Stomach (tissue), 19 donors: ENCODE measurements at places on chromosomes 12 and 14.

GRCh38 chr14:58663494-58664111 is 25.8 kb downstream of the DACT1 start:
- no peak for DNase-seq

- DNase-seq = no peak
These were observed 1.5 kb upstream of the TSPAN8 start for GRCh38 chr12:71159264-71159663.

- DNase-seq = no peak
These were observed 19.3 kb upstream of the ST8SIA1 start for GRCh38 chr12:22353615-22354325.

DNA sequence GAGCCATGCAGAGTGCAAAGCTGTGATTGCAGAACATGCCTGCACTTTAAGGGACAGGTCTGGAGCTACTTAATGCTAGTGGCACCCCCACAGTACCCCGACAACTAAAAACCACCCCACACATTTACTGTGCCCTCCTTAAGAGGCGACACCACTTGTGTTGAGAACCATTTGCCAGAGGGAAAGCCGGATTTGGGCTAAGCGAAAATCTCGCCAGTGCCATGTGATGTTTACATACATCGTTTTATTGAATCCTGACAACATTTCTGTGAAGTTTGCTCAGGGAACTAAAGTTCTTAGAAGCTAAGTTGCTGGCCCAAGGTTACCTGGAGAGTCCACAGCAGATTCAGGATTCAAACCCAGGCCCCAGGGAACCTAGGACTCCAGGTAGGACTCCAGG is 119.0 kb upstream of the FKBP4 start:
- DNase-seq = no peak

- DNase-seq = no peak
These were observed 42.9 kb upstream of the LTBP2 start for GRCh38 chr14:74654931-74655330.

GRCh38 chr12:116524311-116524710 is 34.9 kb upstream of the MAP1LC3B2 start:
- no peak for DNase-seq

DNA sequence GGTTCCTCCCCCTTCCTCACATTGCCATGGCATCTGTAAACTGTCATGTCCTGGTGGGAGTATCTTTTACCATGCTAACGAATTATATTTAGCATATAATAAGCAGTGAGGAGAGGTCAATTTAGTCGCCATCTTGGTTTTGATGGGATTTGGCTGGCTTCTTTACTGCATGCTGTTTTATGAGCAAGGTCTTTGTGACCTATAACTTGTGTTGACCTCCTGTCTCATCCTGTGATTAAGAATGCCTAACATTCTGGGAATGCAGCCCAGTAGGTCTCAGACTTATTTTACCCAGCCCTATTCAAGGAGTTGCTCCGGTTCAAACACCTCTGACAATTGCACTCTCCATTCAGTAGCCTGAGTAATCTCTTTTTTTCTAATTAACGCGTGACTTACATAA is 2.1 kb upstream of the EIF4B start:
- no peak for DNase-seq

GRCh38 chr12:3119192-3119755 is 42.1 kb downstream of the TSPAN9 start:
- no peak for DNase-seq

- no peak for DNase-seq
These were observed 3.0 kb upstream of the PITPNM2 start for GRCh38 chr12:123153906-123154305.

- no peak for DNase-seq
These were observed 558 bp downstream of the TEX22 start for GRCh38 chr14:105398726-105399465.

DNA sequence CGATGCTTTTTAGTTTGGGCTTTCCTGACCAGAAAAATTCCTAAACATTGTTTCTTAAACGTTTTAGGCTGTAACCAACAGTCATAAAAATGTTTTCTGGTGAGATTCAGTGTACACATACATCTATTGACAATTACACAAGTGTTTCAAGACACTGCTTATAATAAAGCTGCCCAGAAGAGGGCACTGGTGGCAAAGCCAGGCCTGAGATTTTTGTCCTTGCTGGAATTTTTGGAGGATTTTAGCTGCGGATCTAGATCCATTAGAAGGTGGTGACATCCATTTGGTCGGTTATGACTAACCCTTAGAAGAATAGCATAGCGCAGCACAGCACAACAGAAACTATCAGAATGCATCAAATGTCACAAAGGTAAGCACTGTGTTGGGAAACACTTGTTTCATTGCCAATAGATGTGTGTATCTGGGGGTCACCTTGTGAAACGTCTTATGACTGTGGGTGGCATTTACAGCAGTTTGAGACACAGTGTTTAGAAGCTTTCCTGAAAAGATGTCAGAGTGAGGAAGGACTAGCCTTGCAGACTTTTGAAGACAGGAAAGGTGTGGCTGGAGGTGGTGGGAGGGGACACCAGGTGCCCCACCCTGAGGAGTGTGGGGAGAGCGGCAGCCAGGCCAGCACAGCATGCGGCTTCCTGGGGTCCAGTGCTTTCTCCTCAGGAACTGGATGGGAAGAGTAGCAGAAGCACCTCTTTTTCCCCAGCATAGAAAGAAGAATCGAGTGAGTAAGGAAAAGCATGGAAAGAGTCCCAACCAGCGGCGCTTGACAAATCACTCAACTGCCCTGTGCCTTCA is 54.7 kb upstream of the FKBP4 start:
- peak; percentile 35 for DNase-seq

- DNase-seq = no peak
These were observed 129.4 kb downstream of the PDE3A start for GRCh38 chr12:20497707-20498106.

DNA sequence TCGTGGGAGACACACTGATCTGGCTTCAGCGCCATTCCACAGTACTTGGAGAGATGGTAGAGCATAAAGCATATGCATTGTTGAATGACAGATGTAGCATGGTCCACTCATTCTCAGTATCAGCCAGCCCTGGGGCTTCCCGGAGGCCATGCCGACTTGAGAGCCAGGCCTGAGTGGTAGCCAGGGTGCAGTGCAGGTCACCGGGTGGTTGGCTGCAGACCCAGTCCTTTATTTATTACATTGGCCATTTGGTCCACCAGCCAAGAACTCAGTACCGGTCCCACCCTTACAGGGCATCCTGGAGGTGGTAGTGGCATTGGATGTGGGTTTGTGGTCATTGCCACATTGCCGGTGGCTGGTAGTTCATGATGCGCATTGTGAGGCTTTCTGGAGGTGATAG is 121.6 kb upstream of the RTL1 start:
- no peak for DNase-seq

GRCh38 chr12:5864301-5864700 is 80.8 kb downstream of the ANO2 start:
- no peak for DNase-seq

DNA sequence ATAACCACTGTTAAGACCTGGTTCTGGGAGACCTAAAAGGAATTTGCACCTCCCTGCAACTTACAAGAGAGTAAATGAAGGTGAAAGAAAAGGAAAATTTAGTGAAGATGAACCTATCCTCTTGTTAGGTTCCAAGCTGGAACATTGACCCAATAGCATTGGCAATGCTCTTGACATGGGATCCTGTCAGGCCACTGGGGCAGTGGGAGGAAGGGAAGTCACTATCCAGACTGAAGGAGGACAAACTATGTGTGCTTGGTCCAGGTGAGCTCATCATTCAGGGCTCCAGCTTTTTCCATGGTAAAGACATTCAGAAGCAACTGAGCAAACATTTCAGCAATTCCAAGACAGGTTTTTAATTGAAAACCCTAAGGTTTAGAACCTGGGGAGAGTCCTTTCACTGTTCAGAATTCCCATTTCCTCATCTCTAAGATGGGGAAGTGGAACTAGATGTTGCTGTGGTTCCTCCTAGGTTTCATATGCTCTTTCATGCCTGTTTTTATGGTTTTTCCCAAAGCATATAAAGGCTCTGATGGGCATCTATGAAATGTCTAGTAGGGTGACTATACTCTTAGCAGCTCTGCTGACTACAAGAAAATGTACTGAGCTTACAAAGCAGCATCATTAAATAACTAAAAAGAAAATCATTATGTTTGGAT is 33.1 kb downstream of the MAPK1IP1L start:
- no peak for DNase-seq

- DNase-seq = no peak
These were observed 93.5 kb upstream of the MED13L start for GRCh38 chr12:116370886-116371580.

DNA sequence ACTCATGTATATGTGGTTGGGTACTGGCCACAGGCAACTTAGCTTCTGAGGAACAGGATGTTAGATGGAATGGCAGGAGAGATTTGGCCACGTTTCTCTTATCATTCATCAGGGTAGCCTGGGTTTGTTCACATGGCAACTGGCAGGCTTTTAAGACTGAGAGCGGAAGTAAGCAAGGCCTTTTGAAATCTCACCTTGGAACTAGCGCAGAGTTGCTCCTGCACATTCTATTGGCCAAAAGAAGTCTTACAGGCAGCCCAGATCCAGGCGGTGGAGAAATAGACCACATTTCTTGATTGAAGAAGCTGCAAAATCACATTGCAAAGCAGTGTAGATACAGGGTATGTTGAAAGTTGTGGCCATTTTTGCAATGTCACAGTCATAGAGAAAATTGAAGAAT is 3.7 kb downstream of the CLEC4A start:
- DNase-seq = no peak

GRCh38 chr12:54419088-54419887 is at the start of gene ITGA5:
TSS of gene ITGA5 (minus strand) at chr12:54419266. CDS start at chr12:54419198, 68 bp downstream.
- peak; percentile 66 for DNase-seq

- DNase-seq = no peak
These were observed 2.2 kb downstream of the IFNG start for GRCh38 chr12:68157380-68157779.

DNA sequence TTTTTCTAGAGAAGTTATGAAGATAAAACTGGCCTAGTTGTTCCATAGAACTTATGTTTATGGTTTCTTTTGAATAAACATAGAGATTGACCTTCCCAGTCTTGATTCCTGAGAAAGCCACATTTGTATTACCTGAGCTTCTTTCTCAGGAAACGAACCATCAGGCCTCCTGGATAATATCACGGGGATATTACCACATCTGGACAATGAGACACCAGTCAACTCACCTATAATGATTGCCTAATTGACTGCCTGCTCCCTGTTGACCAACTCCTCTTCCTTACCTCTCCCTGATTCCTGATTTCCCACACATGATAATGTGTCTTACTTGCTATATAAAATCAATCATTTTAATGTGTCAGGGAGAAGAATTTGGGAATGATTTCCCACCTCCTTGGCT is 822.7 kb downstream of the LRFN5 start:
- no peak for DNase-seq

DNA sequence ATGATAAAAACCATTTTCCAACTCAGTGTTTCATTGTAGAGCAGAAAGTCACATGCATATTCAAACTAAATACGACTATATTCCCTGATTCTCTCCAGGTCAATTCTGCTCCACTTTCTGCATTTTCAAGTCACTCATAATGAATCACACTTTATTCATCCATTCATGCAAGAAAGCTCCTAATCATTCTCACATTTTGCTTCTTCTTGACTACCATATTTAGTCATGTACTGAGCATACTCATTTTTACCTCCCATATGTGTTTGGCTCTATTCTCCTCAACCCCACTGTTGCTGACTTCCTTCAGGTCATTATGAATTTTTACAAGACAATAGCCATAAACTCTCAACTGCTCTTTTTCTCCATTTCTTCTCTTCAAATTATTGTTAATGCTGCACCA is 43.4 kb upstream of the PIK3C2G start:
- no peak for DNase-seq

- peak; percentile 48 for DNase-seq
These were observed 48.0 kb downstream of the DRAM1 start for GRCh38 chr12:101925361-101925760.

- DNase-seq = peak; percentile 10
These were observed 17.9 kb downstream of the SNAPC1 start for GRCh38 chr14:61780125-61780524.

- DNase-seq = no peak
These were observed 32.6 kb downstream of the DDX11 start for GRCh38 chr12:31106101-31106803.

- no peak for DNase-seq
These were observed 39.7 kb downstream of the PLEKHA5 start for GRCh38 chr12:19169222-19169621.

- peak; percentile 40 for DNase-seq
These were observed 11.0 kb downstream of the ORAI1 start for GRCh38 chr12:121637231-121637914.

DNA sequence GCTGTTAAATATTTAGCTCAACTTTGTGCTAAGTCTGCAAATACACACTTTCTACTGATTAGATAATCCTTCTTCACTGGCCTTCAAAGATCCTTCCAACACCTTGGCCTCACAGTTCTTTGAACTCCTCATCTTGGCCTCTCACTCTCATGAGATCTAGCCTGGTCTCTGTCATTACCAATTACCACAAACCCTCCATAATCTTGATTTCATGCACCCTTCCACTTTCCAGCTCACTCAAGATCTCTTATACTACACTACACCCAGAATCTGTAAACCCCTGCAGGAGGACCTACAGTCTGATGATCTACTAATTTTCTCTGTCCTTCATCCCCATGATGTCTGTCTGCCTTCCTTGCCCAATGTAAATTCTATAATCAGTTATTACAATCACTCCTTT is 71.1 kb downstream of the DUSP16 start:
- no peak for DNase-seq

DNA sequence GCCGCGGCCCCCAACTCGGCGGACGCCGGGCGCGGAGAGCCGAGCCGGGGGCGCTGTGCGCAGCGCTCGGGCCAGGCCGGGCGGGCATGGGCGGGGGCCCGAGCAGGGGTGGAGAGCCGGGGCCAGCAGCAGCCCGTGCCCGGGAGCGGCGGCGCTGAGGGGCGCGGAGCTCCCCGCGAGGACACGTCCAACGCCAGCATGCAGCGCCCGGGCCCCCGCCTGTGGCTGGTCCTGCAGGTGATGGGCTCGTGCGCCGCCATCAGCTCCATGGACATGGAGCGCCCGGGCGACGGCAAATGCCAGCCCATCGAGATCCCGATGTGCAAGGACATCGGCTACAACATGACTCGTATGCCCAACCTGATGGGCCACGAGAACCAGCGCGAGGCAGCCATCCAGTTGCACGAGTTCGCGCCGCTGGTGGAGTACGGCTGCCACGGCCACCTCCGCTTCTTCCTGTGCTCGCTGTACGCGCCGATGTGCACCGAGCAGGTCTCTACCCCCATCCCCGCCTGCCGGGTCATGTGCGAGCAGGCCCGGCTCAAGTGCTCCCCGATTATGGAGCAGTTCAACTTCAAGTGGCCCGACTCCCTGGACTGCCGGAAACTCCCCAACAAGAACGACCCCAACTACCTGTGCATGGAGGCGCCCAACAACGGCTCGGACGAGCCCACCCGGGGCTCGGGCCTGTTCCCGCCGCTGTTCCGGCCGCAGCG is 639 bp downstream of the FZD10 start:
- peak; percentile 30 for DNase-seq

DNA sequence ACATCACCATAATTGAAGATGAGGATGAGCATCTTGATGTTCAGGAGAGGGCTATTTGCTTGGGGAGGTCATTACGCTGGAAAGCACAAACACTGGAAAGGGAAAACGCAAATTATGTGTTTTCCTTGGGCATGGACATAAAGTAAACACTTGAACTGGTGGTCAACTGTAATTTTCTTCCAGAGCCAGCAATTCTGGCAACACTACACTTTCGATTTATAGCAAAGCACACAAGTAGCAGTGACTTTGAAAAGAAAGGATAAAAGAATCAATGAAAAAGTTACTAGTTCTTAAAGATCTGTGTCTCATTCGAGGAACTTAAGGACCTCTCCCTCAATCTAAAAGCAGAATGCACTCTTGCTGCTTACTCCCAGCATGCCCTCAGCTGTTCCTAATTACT is 2.2 kb downstream of the CLEC14A start:
- DNase-seq = no peak

GRCh38 chr14:75479770-75480600 is 42.3 kb upstream of the BATF start:
- DNase-seq = no peak
